ENCODE measurements at places on chromosomes 12 and 14.
A peak's percentile ranks its signal among the peaks of the same experiment; 100 is the strongest.

DNA sequence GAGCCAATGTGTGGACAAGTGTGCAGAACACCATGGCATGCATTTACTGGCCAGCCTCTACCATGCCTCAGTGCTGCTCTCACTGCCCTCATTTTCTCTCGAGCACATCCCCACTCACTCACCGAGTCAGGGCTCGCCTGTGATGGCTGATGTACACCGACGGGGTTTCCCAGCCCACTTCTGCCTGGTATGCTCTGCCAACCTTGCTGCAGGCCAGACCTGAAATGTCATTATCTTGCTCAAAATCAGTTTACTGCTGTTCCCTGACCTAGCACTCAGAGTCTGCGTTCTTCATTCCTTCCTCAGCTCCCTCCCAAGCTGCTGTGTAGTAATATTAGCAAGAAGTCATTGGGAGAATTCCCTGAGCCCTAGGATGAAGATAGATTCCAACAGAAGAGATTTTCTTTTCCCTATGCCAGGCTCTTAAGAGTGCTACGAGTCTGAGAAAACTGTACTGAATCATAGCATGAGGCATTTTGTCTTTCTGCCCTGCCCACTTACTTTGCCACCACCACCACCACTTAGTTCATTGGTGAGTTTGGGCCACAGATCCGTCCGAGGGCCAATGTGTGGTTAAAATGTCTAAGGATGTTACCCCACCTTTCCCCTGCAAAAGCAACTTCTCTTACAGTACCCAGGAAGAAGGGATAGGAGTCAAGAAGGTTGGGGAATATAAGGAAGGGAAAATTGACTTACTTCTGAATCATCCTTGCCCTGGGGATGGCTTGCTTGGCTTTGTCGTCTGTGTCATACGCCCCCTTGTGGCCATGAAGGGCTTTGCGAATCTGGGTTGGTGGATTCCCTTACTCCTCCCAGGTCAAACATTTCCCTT, 51.0 kb downstream of the BMAL2 start:
- DNase-seq = peak; percentile 86

GRCh38 chr14:56196274-56196673, 78.1 kb downstream of the PELI2 start:
- peak; percentile 44 for DNase-seq

DNA sequence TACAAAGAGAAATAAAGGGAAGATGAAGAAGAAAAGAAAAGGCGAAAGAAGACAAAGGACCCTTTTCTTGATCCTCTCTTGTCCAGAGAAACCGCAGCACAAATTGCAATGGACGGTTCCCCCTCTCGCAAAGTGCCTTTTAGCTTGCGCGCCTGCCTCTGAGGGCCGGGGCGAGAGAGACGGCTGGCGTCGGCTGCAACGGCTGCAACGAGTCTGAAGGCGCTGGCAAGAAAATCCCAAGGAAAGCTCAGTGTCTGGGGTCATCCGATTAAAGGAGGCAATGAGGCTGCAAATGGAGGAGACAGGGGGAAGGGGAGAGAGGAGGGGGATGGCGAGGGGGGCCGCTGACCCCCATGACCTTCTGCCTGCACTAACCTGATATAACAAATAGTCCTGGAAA, 671.5 kb downstream of the MED13L start:
- DNase-seq = no peak

DNA sequence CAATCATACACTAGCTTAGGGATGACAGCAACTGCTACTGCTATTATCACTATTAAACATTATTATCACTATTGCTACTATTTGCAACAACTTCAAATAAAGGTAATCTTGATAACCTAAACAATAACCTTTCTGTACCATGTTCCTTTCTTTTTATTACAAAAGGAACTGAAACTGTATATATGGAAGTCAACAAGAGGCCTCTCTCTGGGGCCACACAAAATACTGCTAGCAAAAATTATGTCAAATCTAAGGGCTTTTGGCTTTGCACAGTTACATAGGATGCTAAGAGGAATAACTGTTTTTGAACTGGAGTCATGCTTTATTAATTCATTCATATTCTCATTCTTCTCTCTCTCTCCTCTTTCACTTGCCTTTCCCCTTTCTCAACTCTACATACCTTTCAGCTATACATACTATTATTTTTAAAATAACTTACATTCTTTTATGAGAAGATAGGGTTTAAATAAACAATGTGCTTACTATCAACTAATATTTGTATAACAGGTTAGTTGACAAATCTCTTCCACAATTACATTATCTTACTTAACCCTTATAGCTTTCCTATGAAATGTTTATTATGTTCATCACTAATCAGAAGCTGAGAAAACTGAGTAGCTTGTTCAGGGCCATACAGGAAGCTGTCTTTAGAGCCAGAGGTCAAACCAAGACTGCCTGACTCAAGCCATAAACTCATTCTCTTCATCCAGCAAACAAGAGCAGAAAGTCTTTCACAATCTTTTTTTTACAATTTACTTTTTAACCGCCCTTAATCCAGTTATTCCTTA, 25.7 kb downstream of the SPTSSA start:
- peak; percentile 11 for DNase-seq

- no peak for DNase-seq
Observed at GRCh38 chr12:57270966-57271470, 20.0 kb upstream of the STAC3 start.

DNA sequence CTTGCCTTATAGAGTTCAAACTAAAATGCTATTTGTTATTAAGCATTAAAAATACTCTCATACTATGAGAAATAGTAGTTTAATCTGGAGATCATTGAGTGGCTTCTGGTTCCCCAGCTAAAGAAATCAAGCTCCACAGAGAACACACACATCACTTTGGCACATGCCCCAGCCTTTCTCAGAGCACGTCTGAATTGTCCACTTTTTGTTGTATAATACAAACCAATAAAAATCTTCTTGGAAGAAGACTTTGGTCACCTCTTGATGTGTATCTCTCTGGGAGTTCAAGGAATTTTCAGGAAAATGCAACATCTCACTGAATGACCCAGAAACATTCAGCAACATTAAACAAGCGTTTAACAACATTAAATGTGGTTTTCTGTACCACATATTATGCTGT, 413.9 kb downstream of the GALC start:
- DNase-seq = no peak

DNA sequence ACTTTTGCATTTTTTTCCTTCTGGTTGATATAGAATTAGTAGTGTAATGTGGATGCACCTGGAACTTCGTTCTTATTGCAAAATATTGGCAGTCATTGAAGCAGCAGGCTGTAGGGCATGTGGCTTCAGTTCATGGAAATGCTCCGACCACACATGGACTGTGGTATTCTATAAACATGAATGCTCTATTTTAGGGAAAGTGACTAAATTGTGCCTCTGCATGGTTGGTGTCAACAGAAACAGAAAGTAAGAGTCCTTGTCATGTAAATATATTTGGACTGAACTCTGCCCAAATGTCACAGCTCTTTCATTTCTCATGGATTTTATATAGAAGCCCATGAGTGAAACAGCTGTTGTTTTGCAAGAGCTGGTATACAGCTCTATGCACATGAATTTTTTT, 917.0 kb downstream of the LRFN5 start:
- no peak for DNase-seq

DNA sequence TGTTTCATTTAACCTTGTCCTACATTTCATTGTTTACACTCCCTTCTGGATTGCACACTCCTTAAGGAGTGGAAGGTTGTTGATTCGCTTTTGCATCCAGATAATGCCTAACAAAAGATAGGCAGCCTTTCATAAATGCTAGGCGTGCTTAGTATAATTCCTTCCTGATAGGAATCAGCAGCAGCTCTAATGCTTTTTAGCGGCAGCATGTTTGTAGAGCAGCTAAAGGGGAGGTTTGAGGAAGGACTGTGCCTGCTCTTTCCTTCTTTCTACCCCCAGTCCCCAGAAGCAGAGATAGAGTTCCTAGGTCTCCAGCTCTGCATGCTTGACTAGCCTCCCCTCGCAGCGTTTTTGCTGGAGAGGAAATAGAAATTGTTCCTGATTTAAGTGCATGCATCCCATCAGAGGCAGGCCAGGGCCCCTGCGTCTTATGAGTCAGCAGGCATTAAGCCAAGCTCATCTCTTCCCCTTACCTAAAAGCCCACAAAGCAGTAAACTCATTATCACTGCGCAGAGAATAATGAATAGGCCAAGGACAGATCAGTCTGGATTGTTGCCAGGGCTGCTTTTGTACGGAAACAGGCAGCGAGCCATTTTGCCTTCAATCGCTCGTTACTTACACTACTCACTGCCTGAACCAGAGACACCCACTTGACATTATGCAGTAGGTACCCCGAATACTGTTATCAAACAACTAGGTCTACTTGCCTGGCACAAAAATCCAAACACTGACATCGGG, 14.0 kb upstream of the TBPL2 start:
- peak; percentile 53 for DNase-seq

DNA sequence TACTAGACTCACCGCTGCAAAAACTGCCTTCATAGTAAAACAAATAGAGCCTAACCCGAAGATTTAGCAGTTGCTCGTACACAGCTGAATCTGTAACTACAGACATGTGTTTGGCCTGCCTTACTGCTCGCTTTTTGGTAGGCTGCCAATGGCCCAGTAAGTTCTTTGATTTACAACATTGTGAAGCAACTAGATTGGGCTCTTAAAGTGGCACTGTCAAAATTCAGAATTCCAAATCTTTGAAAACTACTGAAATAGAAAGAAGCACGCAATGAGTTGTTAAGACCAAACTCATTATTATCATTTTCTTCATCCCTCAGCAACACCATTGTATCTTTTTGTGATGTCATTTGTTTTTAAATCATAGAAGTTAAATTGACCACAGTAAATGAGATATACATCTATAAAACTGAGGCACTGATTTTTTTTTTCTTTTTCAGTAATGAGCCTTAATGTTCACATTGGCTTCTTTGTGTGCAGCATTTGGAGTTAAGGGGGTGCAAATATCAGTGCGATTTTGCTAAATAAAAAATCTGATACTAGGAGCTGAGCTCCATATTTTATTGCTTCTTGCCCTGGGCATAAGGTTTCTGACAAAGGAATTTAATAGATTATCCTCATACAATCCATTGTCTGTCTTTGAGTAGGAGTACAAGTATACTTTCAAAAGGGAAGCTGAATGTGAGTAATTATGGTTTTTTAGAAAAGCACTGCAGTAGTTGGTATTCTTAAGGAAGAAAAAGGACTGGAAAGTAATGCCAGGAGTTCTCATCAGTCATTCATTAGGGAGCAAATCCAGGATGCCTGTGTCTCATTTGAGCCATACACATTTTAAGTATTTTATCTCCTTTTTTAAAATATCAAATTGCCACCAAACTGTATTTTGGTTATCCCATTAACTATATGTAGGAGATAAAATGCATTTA, 138.5 kb downstream of the KICS2 start:
- peak; percentile 72 for DNase-seq

GRCh38 chr12:4307593-4308333, 13.2 kb upstream of the TIGAR start:
- peak; percentile 84 for DNase-seq

DNA sequence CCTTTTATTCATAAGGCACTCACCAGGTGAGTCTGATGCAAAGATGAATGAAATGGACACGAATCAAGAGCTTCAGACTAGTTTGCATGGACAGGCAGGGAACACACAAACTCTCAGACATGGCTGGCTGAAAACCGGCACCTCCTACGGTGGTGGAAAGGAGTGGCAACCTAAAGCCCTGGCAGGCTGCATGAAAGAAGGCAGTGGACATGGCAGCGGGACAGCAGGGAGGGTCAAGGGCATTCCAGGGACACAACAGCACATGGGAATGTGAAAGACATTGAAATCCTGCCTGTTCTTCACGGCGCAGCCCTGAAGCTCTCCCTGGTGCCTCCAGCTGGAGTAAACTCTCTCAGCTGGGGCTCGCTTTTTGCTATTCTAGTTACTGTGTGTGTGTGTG, 16.6 kb upstream of the LRTM2 start:
- DNase-seq = no peak

DNA sequence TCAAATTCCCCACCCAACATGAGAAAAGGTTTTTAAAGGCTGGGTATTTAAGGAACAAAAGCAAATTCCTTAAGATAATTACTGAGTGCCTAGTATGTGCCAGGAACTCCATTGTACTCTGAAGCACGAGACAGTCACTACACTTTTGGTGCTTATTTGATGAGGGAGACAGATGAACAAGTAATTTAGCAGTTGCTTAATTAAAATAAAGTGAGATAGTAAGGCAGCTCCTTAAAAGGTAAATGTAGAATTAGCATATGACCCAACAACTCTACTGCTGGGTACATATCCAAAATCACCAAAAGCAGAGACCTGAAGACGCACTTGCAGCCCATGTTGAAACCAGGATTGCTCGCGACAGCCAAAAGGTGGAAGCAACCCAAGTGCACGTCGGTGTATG, 21.3 kb downstream of the POLE start:
- no peak for DNase-seq

GRCh38 chr12:98635657-98636323, 8.8 kb downstream of the IKBIP start:
- peak; percentile 66 for DNase-seq

DNA sequence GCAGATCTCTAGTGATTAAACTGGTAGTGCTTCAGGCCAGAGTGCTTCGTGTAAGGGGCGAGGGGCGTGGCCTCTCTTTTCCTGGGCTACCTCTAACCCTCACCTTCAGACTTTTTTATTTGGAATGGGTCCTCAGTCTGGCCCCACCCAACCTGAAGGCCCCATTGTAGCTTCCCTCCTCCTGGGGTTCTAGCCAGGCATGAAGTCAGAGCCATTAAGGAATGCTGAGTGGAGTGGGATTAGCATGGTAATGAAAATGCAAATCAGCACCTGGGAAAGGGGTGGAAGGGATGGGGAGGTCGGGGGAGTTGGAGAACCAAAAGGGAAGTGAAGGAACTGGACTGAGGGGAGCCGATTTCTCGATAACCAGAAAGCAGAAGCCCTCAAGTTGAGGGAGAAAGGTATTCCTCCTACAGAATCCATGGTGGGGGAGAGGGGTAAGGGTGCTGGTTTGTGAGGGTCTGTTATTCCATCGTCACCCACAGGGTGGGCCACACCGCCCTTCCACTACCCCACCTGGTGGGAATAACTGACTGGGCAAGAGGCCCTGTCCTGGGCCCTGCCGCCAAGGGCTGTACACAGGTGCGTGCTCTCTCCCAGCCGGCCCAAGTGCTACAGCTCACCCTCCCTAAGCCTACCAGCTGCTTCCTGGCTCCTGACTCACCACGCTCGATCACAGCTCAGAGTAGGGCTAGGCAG, 14.1 kb downstream of the ZFHX2 start:
- peak; percentile 37 for DNase-seq

GRCh38 chr12:88559772-88560171, 20.5 kb downstream of the KITLG start:
- DNase-seq = no peak

- peak; percentile 22 for DNase-seq
Observed at GRCh38 chr12:42135259-42135814, 9.3 kb downstream of the GXYLT1 start.

DNA sequence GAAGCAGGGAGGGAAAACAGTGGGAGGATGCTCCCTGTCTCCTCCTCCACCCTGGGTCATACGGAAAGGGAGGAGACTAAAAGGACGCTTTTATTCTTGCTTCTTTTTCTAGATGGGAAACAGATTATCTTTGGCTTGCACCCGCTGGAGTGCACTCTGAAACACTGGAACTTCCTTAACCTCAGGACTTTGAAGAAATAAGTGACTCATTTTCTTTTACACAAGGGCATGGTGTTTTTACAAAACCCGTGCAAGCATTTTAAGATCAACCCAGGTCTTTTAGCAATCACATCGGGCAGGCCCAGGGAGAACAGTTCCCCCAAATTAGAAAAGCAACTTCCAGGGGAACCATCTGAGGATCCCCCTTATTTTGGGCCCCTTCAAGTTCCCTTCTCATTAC, 80.9 kb upstream of the TSPAN11 start:
- DNase-seq = no peak

GRCh38 chr12:87642245-87642644, 387.0 kb downstream of the C12orf50 start:
- no peak for DNase-seq
